ENCODE measurements at places on chromosomes 7 and 10.

DNA sequence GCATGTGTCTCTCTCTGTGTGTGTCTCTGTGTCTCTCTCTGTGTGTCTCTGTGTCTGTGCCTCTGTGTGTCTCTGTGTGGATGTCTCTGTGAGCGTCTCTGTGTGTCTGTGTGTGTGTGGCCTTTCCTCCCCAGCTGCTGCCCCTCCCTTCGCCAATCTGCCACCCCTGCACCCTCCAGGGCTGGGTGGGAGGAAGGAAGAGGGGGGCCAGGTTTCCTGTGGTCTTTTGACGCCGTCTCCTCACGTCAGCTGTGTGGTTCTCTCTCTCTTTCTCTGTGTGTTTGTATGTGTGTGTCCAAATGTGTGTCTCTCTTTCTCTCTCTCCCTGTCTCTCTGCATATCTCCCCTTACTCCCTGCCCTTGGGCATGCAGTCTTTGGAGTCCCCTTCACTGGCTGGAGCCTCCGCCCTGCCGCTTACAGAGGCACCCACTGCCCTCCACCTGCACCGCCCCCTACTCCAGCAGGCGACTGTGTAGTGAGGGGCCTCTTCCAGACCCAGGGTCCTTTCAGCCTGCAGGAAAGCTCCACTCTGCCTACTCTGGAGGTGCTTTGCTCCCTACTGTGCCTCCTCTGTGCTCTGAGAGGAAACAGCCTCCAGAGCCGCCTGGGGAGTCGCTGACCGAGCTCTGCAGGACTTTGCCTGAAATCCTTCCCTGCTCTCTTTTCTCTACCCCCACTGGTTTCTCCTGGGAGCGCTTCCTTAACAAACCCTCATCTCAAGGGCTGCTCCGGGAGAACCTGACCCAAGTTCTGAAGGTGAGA lies 44.2 kb upstream of the C10orf71 start:
- DNase-seq, result no peak

DNA sequence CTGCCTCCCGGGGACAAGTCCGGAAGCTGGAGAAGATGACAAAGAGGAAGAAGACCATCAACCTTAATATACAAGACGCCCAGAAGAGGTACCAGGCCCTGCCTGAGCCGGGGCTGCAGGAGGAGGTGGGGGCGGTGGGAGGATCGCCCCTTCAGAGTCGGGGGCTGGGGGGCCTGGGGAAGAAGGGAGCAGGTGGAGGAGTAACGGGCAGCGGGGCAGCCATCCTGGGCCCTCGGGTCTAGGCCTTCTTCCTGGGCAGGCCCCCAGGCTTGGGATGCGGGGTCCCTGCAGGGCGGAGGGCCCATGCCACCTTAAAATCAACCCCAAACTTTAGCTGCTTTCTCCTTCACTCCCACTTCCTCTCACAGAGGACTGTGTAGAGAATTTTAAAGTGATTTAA lies 523 bp downstream of the ANKRD30A start:
- no peak for DNase-seq

- DNase-seq, result peak; percentile 20
Measured at GRCh38 chr7:4792537-4793126, 17.2 kb downstream of the AP5Z1 start.

- no peak for DNase-seq
Measured at GRCh38 chr7:31419505-31420055, 79.1 kb upstream of the NEUROD6 start.

- DNase-seq, result no peak
Measured at GRCh38 chr10:106785528-106785927, 379.0 kb downstream of the SORCS1 start.

DNA sequence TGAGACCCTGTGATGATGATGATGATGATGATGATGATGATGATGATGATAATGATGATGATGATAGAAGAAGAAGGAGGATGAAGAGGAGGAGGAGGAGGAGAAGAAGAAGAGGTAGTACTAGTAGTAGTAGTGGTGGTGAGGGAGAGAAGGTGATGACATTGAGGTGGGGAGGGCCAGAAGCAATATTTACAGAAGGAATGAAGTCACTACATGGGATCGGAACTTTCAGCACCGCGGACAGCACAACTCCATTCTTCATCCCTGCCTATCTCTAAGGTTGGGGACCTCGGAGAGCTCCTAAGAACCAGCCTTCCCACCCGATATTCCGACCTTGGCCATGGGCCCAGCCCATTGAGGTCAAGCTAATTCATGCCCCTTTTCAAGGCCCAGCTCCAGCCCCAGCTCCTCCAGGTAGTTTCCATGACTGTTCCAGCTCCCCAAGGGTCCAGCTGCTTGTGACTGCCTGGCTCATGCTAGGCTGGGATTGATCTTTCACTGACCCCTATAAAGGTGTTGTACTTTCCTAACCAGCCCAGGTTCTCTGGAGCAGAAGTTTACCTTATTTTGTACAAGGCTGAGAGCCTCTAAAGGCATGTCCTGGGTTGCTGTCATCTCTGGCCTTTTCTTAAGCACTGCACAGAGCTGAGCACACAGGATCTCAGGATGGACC lies 10.3 kb downstream of the CRHR2 start:
- no peak for DNase-seq

DNA sequence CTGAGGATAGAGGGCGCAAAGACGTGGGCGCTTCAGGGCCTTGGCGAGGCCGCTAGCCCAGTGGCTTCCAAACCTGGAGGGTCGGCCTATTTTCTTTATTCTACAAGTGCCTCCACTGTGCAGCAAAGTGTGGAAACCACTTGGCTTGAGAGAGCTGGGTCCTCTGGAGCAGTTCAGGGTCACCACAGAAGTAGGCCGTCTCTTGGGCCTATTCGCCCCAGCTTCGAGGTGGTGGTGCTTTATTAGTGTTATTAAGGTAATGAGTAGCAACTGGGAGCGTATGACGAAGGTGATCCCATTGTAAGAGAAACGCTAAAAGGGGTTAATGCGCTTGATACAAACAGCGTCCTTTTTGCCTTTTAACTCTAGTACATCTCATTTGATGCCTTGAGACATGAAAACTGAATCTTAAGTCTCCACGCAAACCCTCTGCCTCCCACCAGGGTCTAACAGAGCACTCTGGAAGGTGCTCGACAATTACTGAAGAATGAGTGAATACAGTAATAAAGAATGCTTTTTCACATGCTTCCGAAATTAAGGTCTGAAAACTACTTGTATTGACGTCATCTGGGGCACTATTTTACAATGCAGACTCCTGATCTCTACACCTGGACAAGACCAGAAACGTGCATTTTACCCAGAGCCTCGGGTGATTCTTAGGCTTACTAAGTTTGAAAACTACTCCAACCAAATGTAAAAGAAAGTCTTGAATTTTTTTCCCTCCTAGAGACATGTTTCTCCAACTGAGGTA lies 647 bp upstream of the GSAP start:
- DNase-seq, result no peak

- no peak for DNase-seq
Measured at GRCh38 chr10:53162856-53163255, 390.3 kb upstream of the MBL2 start.
